ENCODE measurements at places on chromosomes 12 and 14. TPM values are rescaled to one million over a fixed set of nuclear protein-coding genes. Genes with fewer than 3 reads are reported as not detected.

KRT73 gene
- total RNA-seq, result 0.45 TPM

CIDEB gene
- total RNA-seq, result 48.2 TPM

LYZ gene
- not detected for total RNA-seq

KCNA1 gene
- total RNA-seq, result not detected

GRIP1 gene
- total RNA-seq, result 0.55 TPM

TBX5 gene
- not detected for total RNA-seq

RPGRIP1 gene
- total RNA-seq, result not detected

CCDC175 gene
- total RNA-seq, result not detected

GRCh38 chr14:28676479-28676878 is 90.1 kb upstream of the FOXG1 start:
- no peaks in the 10 kb centered on the region for H3K27me3 ChIP-seq
- no peak for DNase-seq
- H3K4me1 ChIP-seq, result no peaks in the 10 kb centered on the region
- H3K27ac ChIP-seq, result no peak overlapping the region
- H3K4me3 ChIP-seq, result no peak overlapping the region

- no peaks in the 10 kb centered on the region for H3K27me3 ChIP-seq
- H3K4me3 ChIP-seq, result no peak overlapping the region
- peaks cover 24% of the 10 kb centered on the region for H3K36me3 ChIP-seq
These were observed 54.0 kb downstream of the GPATCH2L start for GRCh38 chr14:76205708-76206107.

GRCh38 chr12:40650038-40650704 is 42.1 kb upstream of the CNTN1 start:
- no peak for DNase-seq
- H3K4me1 ChIP-seq, result no peaks in the 10 kb centered on the region
- no peaks in the 10 kb centered on the region for H3K36me3 ChIP-seq
- H3K27me3 ChIP-seq, result no peaks in the 10 kb centered on the region
- H3K27ac ChIP-seq, result no peak overlapping the region
- no peak overlapping the region for H3K4me3 ChIP-seq

DNA sequence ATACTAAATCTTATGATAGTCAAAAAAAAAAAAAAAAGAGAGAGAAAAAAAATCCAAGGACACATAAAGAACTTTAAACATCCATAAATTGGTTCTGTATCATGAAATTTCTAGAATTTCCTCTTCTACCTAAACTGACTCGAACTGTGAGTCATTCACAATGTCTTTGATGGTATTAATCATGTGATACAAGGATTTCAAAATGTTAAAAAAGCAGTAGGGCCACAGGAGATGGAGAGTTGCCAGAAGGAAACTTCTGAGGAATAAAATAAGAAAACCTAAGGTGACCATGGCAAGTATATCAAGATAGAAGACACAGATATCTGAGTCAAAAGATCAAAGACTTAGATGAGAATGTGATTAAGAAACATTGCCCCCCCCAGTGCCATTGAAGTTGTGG is 1320.9 kb upstream of the FLRT2 start:
- H3K27me3 ChIP-seq, result no peaks in the 10 kb centered on the region
- no peak overlapping the region for H3K4me3 ChIP-seq
- no peak for DNase-seq

DNA sequence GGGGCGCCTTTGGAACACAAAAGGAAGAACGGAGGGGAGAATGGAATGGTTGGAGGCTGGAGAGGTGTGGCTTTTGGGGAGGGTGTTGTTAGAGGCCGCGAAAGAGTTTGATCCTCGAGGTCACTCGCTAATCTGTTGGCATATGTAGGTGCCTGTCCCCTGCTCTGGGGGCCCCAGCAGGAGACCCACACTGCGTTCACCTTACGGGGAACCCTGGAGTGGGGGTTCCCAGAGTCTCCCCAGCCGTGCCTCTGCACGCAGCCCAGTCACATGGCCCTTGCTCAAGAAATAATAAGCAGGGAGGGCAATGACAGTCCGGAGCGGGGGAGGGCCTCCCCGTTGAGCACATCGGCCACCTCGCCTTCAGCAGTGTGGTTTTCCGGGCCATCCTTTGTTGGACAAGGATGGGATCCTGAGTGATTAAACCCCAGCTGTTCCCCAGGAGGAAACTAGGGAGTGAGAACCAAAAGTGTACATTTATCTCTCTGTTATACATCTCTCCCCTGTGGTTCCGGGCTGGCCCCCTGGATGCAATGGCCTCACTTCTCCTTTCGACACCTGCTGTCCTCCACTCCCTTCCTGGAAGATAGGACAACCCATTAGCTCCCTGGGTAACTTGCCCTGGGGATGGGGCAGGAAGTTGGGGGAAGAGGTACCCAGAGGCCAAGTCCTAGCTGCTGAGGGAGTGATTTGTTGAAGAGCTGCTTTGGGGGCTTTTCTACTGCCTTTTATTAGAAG is 1.3 kb downstream of the PLEKHG3 start:
- DNase-seq, result no peak
- no peak overlapping the region for H3K27ac ChIP-seq
- H3K27me3 ChIP-seq, result peaks cover 68% of the 10 kb centered on the region
- H3K4me1 ChIP-seq, result peaks cover 68% of the 10 kb centered on the region

DNA sequence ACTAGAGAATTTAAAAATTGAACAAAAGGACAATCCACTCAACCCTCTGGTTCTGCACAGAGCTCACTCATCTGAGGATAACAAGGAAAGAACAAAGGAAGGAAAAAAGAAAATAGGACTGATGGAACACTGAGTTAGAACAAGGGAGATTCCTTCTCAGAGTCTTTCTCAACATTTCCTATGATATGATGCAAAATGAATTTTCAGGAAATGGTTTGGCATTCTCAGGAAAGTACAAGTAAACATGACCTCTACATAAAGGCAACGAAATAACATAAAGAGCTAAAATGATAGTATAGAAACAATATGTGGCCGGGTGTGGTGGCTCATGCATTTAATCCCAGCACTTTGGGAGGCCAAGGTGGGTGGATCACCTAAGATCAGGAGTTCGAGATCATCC is 135.8 kb downstream of the ITPR2 start:
- H3K4me1 ChIP-seq, result no peaks in the 10 kb centered on the region
- H3K4me3 ChIP-seq, result no peak overlapping the region
- no peak overlapping the region for H3K27ac ChIP-seq
- no peak for DNase-seq

DNA sequence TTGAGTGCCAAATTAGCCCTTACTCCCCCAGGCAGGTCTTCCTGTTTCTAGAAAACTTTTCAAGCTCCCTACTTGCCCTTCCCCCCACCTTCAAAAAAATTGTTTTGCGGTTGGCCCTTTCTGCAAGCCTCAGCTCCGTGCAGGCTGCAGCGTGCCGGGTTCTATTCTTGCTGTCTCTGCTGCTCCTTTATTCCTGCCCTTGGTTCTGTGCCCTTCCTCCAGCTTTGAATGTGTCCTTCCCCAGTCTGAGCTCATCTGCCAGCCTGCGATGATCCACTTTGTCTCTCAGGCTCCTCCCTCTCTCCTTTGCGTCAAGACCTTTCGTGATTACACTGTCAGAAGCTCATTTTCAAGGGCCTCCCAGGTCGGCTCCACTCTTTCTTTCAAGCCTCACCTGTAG is 98.6 kb downstream of the IRF2BPL start:
- H3K36me3 ChIP-seq, result no peaks in the 10 kb centered on the region
- H3K4me1 ChIP-seq, result peaks cover 79% of the 10 kb centered on the region

- no peak overlapping the region for H3K27ac ChIP-seq
- H3K4me1 ChIP-seq, result peaks cover 5% of the 10 kb centered on the region
- H3K36me3 ChIP-seq, result no peaks in the 10 kb centered on the region
- no peak overlapping the region for H3K4me3 ChIP-seq
- DNase-seq, result no peak
These were observed 17.9 kb downstream of the HNF1A start for GRCh38 chr12:120996133-120996746.

- H3K27me3 ChIP-seq, result peaks cover 21% of the 10 kb centered on the region
- no peak overlapping the region for H3K27ac ChIP-seq
These were observed 55.3 kb upstream of the TMCC3 start for GRCh38 chr12:94705676-94706075.

- no peaks in the 10 kb centered on the region for H3K4me1 ChIP-seq
- no peak overlapping the region for H3K4me3 ChIP-seq
- no peaks in the 10 kb centered on the region for H3K27me3 ChIP-seq
- no peaks in the 10 kb centered on the region for H3K36me3 ChIP-seq
These were observed 990.2 kb upstream of the ATXN7L3B start for GRCh38 chr12:73547421-73547820.

- H3K36me3 ChIP-seq, result no peaks in the 10 kb centered on the region
- no peaks in the 10 kb centered on the region for H3K4me1 ChIP-seq
- DNase-seq, result no peak
- H3K27me3 ChIP-seq, result peaks cover 5% of the 10 kb centered on the region
These were observed 282.7 kb downstream of the CACNA1C start for GRCh38 chr12:2335513-2335912.
